Hippocampal formation (tissue), 2 donors: ENCODE measurements at places on chromosomes 6 and 20.
A peak's percentile ranks its signal among the peaks of the same experiment; 100 is the strongest.

DNA sequence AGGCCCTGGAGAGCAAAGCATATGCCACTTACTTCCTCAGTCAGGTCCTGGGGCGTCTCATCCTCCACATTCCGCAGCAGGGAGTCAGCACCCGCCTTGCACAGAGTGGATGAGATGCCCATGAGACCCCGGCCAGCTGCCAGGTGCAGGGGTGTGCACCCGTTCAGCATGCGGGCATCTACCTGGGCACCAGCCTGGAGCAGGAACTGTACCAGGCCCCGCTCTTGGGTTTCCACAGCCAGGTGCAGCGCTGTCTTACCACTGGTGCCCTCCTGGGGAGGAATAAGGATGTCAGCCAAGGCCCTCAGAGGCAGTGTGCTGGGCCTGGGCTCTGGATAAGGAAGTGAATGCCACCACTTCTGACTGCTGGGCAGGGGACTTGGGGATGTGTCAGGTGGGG, 2.7 kb upstream of the SLC35B2 start:
- no peak for DNase-seq

DNA sequence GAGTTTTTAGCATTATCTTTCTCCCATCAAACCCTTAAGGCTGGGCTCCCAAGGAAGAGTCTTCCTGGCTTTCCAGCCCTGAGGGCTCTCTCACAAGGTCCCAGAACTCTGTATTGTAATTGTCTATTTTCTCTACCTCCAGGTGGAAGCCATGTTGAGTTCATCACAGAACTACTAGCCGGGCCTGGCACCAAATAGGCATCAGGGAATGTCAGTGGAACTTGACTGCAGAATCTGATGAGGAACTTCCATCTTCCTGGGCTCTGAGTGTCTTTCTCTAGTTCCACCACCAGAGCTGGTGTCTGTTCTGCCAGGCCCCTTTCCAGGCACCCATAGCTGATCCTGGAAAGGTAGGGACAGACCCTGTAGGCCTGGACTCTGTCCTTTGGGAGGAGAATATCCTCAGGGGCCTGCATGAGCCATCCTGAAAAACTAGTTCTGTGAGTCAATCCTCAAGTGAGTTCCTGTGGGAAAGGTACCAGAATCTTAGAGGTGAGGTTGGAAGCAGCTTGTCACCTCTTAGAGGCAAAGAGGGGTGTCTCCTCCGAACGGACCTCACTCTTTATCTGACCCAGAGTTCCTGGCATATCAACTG, 11.1 kb upstream of the TOP1 start:
- DNase-seq = no peak

DNA sequence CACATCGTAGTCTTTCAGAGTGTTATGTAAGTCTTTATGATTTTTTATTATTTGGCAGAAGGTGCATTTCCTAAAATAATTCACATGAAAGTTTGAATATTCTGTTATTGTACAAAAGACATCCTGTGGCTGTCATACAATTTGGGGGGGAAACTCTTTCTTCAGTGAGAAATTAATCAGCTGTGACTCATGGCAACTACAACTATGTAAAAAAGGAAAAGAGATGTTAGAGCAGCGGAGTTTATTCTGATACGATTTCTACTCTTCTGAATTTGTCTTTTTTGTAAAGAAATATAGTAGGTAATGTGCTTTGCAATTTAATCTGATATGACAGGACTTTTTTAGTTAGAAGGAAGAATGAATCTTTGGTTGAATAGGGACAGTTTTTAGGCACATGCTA, 14.2 kb downstream of the COL19A1 start:
- DNase-seq = no peak

GRCh38 chr6:170080169-170080827, 210.6 kb downstream of the DLL1 start:
- no peak for DNase-seq

DNA sequence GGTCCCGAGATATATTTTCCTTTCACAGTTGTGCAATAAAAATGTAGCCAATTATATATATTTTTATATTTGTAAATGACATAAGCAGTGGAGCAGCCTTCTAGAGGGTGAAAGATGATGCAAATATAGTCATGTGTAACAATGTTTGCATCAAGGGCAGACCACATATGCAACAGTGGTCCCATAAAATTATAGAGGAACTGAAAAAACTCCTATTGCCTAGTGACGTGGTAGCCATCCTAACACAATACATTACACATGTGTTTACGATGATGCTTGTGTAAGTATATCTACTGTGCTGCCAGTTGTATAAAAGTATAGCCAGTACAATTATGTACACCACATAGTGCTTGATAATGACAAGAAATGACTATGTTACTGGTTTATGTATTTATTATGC, 162.8 kb downstream of the ZFAND3 start:
- DNase-seq = no peak

DNA sequence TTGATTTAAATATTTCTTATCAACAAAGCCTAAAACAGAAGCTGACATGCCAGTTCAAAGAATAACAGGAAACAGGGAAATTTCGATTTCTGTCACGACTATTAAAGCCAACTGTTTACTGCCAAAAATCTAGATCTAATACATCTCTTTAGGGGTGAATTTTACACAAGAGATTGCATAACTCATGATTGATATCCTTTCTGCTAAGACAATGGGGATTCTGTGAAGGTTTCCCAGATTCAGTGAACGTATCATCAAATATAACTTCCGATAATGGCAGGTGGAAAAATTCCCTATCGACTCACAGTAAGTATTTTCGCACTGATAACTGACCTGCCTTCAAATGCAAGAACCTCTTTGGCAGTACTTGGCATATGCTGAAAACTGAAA, 42.9 kb downstream of the NHSL1 start:
- DNase-seq = no peak

GRCh38 chr6:14281811-14282660, 164.5 kb downstream of the CD83 start:
- no peak for DNase-seq

DNA sequence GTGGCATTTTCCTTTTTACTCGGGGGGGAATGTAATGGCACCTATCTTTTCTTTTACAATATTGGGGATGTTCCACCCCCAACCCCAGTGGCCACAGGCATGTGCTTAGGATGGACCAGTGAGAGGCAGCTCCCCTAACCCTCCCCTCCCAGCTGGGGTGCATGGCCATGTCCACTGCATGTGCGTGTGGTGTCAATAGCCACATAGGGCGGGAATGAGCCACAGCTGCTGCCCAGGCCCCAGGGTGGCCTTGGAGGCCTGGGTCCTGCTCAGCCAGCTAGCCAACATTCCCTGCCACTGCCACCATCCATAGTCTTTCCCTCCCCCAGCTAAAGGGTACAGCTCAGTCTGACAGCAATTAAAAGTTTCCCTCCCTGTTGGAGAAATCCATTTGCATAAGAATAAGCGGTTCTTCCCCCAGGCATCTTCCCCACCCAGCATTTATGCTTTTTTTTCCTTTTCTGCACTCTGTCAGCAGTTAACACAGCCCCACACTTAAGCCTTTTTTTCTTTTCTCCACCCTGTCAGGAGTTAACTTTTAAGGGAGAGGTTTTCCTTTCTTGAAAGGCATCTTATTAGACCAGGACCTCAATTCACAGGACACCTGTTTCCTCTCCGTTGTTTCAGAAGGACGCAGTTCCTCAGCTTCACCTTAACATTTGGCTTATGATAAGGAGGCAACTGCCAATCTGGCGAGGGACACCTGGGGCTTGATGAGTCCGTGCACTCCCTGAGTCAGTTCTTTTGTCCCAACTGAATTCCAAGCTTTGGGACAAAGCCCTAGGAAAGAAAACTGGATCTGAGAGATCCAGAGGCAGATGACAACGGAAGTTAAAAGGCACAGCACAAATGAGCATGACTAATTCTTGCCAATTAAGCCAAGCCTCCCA, 121.4 kb downstream of the TPBG start:
- DNase-seq = no peak

GRCh38 chr20:57294550-57294949, 28.1 kb upstream of the BMP7 start:
- DNase-seq = no peak

- no peak for DNase-seq
Measured at GRCh38 chr6:105432797-105433196, 29.9 kb upstream of the PREP start.

DNA sequence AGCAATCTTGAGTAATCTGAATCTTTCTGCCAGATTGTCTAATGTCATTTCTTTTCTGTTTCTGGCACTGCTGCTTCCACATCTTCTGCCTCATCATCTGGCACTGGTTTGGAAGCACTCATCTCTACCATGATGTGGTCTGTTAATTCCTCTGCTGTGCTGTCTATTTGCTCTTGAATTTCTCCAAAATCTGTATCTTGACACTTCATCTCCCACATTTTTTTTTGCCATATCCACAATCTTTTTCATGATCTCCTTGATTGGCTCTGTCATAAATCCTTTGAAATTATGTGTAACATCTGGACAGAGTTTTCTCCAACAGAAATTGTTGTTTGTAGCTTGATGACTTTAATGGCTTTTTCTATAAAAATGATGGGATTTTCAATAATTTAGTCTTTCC, 417.8 kb upstream of the MANEA start:
- no peak for DNase-seq

GRCh38 chr6:70103798-70104197, 199.1 kb downstream of the COL9A1 start:
- DNase-seq = no peak

DNA sequence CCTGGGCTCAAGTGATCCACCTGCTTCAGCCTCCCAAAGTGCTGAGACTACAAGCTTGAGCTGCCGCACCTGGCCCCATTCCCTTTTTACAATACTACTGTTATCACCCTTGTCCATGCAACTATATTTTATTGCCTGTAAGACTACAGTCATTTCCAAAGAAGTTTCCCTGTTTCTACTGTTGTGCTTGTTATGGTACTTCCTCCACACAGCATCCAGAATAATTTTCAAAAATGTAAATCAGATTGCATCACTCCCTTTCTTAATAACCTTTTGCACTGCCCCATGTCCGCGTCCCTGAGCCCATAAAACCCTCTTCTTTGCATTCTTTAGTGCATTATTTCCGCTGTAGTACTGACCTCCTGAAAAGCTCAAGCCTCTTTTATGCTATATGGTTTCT, 128.9 kb upstream of the AKIRIN2 start:
- DNase-seq = no peak

- no peak for DNase-seq
Measured at GRCh38 chr6:107763946-107764345, 60.2 kb downstream of the SCML4 start.

DNA sequence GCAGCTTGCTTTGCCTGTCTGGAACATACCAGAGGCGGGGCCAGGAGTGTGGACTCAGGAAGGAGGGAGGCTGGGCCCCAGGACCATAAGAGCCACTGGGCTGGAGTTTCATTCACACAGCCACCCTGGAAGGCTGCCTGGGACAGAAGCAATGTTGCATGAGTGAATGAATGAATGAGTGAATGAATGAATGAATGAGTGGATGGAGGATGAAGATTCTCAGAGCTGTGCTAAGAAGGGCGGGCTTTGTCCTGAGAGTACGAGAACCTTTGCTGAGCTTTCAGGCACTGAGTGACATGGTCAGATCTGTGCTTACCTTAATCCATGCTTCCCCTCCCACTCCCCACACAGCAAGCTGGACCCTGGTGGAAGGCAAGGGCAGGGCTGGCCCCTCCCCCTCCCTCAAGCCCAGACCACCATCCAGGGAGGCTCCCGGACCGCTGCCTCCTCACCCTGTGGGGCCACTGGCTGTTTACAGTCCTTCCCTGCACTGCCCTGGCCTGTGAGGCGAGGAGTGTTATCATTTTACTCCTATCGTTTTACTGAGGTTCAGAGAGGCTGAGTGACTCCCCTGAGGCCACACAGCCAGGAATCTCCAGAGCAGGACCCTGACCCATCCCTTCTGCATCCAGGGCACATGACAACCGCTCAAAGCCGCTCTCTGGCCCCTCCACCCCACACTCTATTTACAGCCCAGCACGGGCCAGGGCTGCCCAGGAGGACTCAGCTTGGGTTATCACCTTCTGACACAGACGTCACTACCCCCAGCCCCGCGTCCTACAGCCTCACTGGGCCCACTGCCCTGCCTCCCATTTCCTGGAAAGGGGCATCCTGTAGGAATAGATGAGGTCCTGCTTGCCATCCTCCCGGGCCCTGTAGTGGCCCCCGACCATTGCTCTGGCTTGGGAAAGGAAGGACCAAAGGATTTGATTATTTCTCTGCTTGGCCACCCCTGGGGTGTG, 269.7 kb downstream of the TAF4 start:
- DNase-seq = no peak

- peak; percentile 72 for DNase-seq
Measured at GRCh38 chr6:119148098-119148824, 69.8 kb upstream of the FAM184A start.

GRCh38 chr6:85089255-85089654, 324.9 kb upstream of the TBX18 start:
- no peak for DNase-seq

GRCh38 chr6:26271668-26272024, 93.4 kb upstream of the BTN3A2 start:
- no peak for DNase-seq

- DNase-seq = no peak
Measured at GRCh38 chr6:20497216-20498040, 36.8 kb upstream of the CDKAL1 start.

- DNase-seq = no peak
Measured at GRCh38 chr20:57660922-57661745, 40.9 kb upstream of the ZBP1 start.

DNA sequence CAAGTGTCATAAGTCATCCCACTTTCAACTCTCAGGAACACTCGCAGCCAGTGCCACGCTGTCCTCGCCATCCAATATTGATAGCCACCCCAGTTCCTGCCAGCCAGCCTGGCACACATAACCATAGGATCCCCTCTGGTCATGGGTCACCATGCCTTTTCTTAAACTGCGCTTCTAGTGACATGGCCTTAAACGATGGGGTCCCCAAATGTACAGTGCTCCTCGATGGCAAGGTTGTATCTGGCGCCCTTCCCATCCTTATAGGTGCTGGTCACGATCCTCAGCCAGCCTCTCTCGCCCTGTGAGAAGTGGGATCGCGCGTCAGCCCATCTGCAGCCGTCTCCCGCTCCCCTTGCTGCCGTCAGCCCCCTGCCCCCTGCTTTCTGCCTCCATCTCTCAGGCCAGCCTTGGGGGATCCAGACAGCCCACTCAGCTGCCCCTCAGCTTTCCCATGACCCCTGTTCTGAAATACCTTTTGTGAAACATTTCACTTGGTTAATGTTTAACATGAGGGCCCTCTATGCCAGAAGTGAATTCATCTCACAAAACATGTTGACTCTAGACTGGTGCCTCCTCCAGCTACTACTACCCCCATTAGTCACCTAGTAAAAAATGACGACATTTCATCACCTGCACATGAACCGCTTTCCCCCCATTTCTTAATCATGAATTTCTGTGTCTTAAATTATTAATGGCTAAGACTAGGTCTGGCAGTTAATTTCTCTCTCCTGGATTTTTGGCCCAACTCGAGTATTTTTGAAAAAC, 11.4 kb downstream of the CTSZ start:
- DNase-seq = no peak

- DNase-seq = no peak
Measured at GRCh38 chr20:59051666-59052185, 9.1 kb upstream of the PRELID3B start.
